Neural crest cell (in vitro differentiated cells): ENCODE measurements at places on chromosomes 11 and 22. TPM values are rescaled to one million over a fixed set of nuclear protein-coding genes. Genes with fewer than 3 reads are reported as not detected.

GRCh38 chr22:44933666-44934453, 75.9 kb downstream of the PHF21B start:
- DNase-seq = no peak
- H3K27me3 ChIP-seq = no peaks in the 10 kb centered on the region
- H3K36me3 ChIP-seq = no peaks in the 10 kb centered on the region

- no peak overlapping the region for H3K4me3 ChIP-seq
- H3K36me3 ChIP-seq = no peaks in the 10 kb centered on the region
- DNase-seq = no peak
- no peaks in the 10 kb centered on the region for H3K4me1 ChIP-seq
- no peak overlapping the region for H3K27ac ChIP-seq
Observed at GRCh38 chr11:107619926-107620325, 29.0 kb downstream of the ELMOD1 start.

- H3K4me1 ChIP-seq = peaks cover 9% of the 10 kb centered on the region
- H3K36me3 ChIP-seq = peaks cover 6% of the 10 kb centered on the region
- H3K4me3 ChIP-seq = peak within 1 kb of the TSS; percentile 51
- H3K27ac ChIP-seq = no peak within 1 kb of the TSS
- peak; percentile 37 for DNase-seq
Observed at GRCh38 chr22:18110194-18110953, at the start of gene TUBA8. Gene TUBA8, plus strand, starts transcription at chr22:18110809. Its CDS starts 57 bp downstream, at chr22:18110866.

DNA sequence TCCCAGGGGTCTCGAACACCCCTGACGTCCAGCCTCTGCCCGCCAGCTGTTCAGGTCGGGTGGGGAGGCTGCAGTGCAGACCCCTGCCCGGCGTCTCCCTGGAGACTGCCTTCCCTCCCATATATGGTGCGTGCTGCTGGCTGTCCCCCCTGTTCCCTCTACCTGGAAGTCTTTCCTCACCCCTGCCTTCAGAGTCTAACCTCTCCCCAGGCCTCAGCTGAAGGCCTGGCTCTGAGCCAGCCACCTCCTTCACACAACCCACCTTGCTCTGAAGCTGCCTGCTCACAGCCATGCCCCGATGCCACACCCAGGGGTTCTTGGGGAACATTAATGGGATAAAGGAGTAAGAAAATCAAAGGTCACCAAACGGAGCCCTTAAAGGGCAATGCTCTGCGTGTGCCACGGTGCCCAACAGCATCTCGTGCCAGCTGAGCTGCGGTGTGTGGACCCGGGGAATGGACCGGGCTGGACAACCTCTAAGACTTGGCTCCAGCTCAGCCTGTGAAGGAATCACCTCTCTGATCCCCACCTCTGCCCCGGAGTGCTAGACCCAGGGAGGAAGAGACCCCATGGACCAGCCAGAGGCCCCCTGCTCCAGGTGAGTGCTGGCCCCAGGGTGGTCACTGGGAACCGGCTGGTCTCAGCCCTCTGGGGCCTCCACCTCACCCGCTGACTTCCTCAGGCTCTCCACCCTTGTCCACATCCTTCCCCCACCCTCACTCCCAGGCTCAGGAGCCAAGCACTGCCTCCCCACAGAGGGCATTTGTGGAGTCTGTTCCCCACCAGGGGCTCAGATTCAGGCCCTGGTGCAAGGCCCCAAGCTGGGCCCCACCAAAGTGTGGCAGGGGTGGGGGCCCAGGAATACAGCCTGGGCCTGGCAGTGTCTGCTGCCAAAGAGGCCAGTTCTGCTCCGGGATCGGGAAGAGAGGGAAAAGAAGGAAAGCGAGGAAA, at the start of gene NLRP6:
Gene NLRP6 (plus strand): TSS at position 407 of the 951 bp plus-strand sequence. CDS start 163 bp downstream, at position 570.
- peaks cover 13% of the 10 kb centered on the region for H3K4me1 ChIP-seq
- H3K4me3 ChIP-seq = no peak within 1 kb of the TSS
- H3K27ac ChIP-seq = no peak within 1 kb of the TSS
- DNase-seq = no peak

GRCh38 chr11:15817001-15817400, 539.3 kb downstream of the SOX6 start:
- H3K27me3 ChIP-seq = no peaks in the 10 kb centered on the region
- H3K4me3 ChIP-seq = no peak overlapping the region
- no peak overlapping the region for H3K27ac ChIP-seq
- H3K36me3 ChIP-seq = peaks cover 4% of the 10 kb centered on the region
- H3K4me1 ChIP-seq = peaks cover 33% of the 10 kb centered on the region

DNA sequence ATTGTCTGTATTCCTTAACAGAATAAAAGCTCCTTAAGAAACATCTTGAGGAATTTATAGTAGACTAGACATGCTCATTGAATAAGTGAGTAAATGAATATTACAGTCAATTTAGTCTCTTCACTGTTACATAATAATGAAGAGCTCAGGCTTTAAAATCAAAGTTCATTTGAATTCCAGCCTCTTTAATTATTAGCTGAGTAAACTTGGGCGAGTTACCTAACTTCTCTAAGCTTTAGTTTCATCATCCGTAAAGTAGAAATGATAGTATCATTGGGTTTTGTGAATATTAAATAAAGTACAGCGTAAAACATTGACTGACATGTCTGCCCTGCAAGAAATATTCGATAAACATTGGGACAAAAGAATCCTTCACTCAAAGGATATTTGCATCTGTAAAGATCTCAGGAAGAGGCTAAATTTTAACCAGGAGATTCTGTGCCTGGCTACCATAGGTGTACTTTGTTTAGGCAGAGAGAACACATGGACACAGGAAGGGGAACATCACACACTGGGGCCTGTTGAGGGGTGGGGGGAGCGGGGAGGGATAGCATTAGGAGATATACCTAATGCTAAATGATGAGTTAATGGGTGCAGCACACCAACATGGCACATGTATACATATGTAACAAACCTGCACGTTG, 15.2 kb upstream of the BBOX1 start:
- H3K27ac ChIP-seq = no peak overlapping the region
- peaks cover 5% of the 10 kb centered on the region for H3K4me1 ChIP-seq
- H3K36me3 ChIP-seq = no peaks in the 10 kb centered on the region
- DNase-seq = no peak
- no peak overlapping the region for H3K4me3 ChIP-seq

GRCh38 chr11:113202431-113202830, 112.0 kb upstream of the TTC12 start:
- H3K36me3 ChIP-seq = peaks cover 15% of the 10 kb centered on the region
- no peak overlapping the region for H3K27ac ChIP-seq
- H3K4me1 ChIP-seq = peaks cover 30% of the 10 kb centered on the region

The SAA4 gene
- not detected in 2 replicates for total RNA-seq

GRCh38 chr22:32561756-32562155, 87.1 kb downstream of the FBXO7 start:
- H3K27me3 ChIP-seq = peaks cover 5% of the 10 kb centered on the region
- DNase-seq = no peak
- H3K27ac ChIP-seq = no peak overlapping the region
- no peak overlapping the region for H3K4me3 ChIP-seq

GRCh38 chr11:57480409-57481137, 20.2 kb downstream of the RTN4RL2 start:
- H3K4me3 ChIP-seq = peak overlapping the region; percentile 38
- no peak overlapping the region for H3K27ac ChIP-seq
- no peaks in the 10 kb centered on the region for H3K36me3 ChIP-seq
- peaks cover 29% of the 10 kb centered on the region for H3K4me1 ChIP-seq

The OR51B2 gene
- total RNA-seq = not detected in 2 replicates

DNA sequence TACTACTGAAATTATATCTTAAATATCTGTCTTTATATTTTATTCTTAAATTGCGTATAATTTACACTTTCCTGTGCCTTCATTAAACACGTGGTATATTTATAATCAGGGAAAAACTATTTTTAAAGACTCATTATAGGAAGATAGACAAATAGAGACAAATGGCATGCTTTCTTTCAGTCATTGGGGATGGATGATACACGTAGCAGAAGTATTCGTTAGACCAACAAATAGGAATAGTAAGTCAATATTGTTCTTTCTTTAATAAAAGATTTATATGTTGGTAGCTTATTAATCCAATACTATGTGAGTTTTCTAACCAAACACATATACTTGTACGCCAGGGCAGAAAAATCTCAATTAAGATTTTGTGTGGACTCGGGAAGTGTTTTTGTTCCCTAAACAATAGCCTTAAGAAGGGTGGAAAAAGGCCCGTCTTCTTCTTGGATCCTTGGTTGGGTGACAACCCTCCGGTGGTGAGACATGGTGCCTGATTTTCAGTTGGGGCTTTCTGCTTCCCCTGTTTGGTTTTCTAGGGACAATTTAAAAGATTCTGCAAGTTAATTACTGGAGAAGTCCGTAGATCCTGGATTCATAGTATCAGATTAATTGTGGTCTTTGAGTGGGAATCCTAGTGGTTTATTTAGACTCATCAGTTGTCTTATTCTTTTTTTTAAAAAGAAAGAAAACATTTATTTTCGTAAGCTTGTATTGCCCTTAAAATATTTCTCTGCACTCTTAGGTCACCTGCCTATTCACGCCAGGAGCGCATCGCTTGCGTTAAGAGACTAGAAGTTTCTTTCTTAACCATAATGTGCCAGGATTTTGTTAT, 83.5 kb upstream of the WNT7B start:
- no peaks in the 10 kb centered on the region for H3K36me3 ChIP-seq
- no peak overlapping the region for H3K27ac ChIP-seq
- no peak overlapping the region for H3K4me3 ChIP-seq
- peaks cover 39% of the 10 kb centered on the region for H3K27me3 ChIP-seq
- no peaks in the 10 kb centered on the region for H3K4me1 ChIP-seq

DNA sequence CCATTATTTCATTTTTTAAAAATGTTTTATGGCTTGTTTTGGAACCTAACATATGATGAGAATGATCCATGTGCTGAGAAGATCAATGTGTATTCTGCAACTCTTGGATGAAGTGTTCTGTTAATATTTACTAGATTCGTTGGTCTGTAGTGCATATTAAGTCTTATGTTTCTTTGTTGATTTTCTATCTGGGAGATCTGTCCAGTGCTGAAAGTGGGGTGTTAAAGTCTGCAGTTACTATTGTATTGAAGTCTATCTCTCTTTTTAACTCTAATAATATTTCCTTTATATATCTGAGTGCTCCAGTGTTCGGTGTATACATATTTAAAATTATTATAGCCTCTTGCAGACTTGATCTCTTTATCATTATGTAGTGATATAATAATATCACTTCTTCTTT, 11.9 kb downstream of the PATE3 start:
- no peak for DNase-seq
- no peak overlapping the region for H3K27ac ChIP-seq
- H3K4me1 ChIP-seq = no peaks in the 10 kb centered on the region
